Activated naive CD4-positive, alpha-beta T cell (primary cell): ENCODE measurements at places on chromosomes 1 and 21.

DNA sequence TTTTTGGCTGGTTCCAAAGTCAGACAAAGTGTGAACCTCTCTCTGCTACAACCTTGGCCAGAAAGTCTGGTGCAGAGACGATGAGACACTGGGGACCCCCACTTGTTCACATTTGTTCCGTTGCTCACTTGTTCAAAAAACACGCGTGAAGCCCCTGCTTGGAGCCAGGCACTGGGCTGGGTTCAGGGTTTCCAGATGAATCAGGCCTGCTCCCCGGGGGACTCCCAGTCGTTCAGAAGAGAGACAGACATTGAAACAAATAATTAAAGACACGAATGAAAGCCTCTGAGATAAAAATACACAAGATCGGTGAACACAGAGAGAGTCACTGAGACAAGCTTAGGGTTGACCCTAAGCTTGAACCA is 101.5 kb upstream of the RUNX3 start:
- no peak for DNase-seq

GRCh38 chr1:150973258-150973835 is 1.3 kb downstream of the CERS2 start:
- no peak for DNase-seq

DNA sequence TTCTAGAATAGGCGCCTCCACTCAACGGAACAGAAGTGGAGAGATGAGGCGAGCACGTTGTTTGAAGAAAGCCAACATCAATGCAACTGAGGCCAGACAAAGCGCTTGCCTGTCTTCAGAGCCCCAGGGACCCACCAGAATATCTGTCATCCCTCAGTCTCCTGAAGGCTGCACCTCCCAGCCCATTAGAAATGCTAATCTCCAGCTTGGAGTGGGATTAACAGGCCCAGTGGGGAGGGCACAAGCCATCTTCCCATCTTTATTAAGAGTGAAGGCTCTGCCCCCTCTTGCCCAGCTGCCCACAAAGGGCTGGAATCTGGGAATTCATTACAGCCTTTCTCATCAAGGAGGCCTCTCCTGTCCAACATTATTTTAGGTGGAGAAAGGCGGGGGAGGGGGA is 16.8 kb upstream of the CNTN2 start:
- DNase-seq: no peak

DNA sequence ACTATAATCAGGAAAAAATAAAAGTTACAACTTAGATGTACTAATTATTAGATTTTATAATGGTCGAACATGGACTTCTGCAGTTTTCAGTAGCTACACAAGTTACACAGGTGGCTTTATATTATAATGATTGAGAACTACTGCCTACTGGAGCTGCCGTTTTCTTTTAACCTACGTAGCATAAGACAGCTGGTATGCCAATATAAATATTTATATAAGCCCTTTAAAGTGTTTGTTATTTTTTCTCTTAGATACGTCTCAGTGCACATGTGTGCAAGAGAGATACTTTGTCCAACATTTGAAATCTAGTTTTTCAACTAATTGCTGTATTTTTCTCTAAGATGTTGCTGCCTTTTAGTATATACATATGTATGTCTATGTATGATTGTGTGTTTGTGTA is 42.4 kb downstream of the PDC start:
- no peak for DNase-seq

GRCh38 chr1:45957684-45958083 is 154.3 kb downstream of the MAST2 start:
- no peak for DNase-seq

- DNase-seq: no peak
Observed at GRCh38 chr1:73673971-73674370, 524.0 kb downstream of the LRRIQ3 start.

- no peak for DNase-seq
Observed at GRCh38 chr1:157948312-157949073, 45.0 kb upstream of the KIRREL1 start.

- DNase-seq: no peak
Observed at GRCh38 chr1:183070234-183070922, 47.2 kb downstream of the LAMC1 start.

DNA sequence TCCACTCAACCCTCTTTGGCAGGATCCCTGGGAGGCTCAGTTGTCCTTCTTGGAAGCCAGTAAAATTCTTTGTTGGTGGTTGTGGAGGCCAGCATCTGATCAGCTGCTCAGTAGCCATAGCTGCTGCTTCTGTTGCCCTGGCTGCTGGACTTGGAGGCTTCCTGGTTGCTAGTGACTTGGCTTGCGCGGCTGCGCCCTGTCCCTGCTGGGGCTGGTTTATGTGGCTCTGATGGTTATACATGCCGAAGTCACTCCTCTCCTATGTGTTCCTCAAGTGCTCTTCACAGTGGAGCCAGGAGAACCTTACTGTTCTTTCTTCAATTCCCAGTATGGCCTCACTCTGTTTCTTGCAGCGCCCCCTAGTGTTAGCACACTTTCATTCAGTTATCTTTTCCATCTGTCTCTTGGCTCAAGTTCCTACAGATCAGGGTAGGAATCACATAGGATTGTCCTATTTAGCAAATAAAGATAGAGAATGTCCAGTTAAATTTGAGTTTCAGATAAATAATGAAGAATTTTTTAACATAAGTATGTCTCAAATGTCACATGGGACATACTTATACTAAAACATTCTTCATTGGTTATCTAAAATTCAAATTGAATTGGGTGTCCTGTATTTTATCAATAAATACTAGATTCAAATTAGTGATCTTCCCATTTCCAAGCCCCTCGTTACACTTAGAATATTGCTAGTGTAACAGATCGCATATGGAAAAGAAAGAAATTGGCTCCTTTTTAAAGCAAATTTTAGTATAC is 176.5 kb downstream of the TGFB2 start:
- no peak for DNase-seq

GRCh38 chr1:201666102-201666501 is 127.2 kb downstream of the NAV1 start:
- no peak for DNase-seq

DNA sequence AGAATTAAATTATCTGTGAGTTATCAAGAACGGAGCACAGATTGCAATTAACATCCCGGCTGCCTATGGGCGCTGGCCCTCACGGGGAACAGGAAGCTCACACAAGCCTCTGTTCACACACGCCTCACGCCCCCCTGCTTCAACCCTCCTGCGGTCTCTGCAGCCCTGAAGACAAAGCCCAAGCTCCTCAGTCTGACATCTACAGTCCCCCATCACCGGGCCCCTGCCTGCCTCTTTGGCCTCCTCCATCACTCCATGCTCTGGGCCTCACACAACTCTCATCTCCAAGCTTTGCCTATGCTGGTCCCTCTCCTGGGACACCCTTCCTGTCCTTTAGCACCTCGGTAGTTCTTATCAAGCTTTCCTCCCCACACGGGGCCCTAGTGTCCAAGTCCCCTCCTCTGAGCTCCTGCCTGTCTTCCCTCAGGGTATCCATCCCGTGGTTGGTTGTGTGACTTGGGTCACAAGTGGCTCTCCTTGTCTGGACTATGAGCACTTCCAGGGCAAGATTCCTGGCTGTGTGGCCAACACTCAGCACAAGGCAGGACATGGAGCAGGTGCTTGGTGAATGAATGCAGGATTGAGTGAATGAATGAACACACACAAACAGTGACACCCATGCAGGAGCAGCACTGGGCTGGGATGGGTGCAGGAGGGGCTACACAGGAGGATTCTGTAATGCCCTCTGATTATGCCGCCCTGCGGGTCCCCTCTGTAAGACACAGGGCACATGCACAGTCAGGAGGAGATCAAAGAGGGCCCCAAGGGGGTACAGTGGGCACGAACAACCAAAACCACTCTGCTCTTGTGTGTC is 116.1 kb downstream of the DMRTB1 start:
- DNase-seq: no peak

DNA sequence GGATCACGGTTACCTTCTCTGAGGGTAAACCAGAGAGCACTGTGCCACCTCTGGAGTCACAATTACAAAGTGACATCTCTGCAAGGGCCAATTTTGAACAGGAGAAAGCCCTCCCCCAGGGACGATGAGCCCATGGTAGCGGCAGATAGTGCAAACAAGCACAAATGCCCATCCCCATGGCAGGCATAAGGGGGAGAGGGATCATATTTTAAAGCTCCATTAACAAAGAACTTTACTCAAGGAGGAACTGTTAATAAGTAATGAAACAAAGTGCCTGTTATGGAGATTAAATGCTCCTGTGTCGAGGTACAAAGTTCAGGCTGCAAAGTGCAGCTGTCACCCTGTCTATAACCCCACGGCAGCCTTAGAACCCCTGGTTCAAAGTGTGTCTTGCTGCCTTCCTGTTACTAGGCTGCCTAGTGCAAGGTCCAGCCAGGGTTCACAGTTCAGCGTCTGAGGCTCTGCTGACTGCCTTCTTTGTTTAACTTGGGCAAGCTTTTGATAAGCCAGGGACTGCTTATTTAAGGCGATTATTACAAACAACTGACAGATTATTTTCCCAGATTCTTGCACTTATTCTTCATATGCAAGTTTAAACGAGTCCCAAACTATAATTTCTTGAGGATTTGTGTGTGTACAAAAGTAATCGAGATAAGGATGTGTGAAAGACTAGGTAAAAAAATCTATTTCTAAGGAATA is 75.7 kb upstream of the NRIP1 start:
- no peak for DNase-seq

DNA sequence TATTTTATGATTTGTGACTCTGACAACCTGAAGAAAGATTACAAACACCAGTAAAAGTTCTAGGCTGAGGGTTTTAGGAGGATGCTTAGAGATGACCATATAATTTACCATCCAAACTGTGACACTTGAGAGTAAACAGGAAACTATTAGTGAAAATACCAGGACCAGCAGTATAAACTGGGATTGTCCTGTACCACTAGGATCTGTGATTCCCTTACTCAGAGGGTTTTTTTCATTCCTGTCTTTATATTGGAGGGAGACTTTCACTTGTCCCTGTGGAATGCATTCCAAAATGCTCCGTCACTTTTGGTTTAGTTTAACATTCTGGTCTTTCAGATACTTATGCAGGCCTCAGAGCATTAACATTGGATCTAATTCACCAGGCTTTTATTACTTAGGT is 482.9 kb downstream of the PTBP2 start:
- no peak for DNase-seq

DNA sequence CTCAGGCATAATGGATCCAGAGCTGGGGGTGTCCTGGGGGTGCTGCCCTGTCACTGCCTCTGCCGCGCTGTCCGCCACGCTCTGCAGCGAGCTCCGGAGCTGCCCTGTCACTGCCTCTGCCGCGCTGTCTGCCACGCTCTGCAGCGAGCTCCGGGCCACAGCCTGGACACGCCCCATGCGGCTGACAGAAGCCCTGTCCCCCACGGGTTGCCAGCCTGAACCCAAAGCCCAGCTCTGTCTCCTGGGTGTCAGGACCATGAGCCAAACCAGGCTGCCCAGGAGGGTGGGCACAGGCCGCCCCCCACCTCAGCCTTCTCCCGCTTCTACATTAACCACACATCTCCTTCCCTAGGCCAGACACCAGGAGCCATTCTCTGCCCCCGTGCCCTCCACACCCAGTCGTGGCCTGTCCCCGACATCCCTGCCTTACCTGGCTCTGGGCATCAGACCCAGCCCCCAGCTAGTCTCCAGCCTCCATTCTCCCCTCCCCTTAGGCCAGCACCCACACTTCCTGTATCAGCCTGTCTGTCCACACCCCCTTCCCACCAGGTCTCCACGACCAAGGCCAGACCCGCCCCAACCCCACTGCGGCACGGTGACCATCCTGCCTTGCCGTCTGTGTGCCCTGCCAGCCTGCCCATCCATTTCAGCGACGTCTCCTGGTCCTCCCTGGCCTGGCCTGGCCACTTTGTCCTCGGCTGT is 72.9 kb upstream of the COL6A1 start:
- no peak for DNase-seq

GRCh38 chr1:7460807-7461206 is 310.3 kb upstream of the VAMP3 start:
- no peak for DNase-seq

DNA sequence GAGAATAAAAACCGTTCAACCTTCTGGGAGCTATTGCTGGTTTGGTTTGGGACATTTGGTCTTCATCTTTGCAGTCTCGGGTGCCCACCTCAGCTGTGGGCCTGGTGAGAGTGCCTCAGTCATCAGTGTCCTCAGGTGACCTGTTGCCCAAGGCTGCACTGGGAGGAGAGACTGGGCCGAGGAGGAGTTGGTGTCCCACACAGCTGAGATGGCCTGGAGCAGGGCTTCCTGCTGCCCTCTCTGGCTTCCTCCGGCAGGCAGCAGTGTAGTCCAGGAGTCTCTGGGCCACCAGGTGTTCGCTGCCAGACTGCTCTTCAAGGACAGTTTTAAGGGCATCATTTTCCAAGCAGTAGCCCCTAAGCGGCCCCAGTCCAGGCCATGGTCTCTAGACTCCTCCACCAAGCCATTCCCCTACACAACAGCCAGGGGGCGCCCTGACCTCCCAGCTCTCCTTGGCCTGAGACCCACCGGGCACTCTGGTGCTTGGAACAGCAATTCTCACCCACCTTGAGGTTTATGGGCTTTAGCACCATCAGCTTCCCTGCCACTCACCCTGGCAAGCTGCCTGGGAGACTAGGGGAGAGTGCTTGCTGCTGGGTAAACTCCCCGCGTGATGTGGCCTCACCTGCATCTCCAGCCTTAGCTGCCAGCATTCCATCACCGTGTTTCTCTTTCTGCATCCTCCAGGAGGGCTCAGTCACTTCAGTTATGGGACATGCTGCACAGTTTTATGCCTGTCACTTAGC is 9.1 kb upstream of the SYTL1 start:
- DNase-seq: peak; percentile 53
